ENCODE measurements at places on chromosomes 5 and 9.

DNA sequence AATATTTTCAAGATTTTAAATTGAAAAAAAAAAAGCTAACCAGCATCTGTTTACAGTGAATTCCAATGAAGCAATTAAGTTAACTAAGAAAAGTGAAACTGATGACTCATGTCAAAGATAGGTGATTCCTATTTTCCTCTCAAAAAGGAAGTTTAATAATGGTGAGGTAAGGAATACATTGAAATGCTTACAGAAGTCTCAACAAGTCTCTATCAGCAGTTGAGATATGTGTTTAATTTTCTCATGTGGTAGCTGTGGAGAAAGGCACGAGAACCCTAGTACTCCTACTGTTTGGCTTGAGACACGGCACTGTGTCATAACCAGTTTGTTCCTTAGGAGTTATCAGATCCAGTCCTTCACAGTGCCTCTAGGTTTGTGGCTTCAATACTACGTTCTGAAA, 114.5 kb downstream of the SLC25A46 start:
- DNase-seq, result no peak

DNA sequence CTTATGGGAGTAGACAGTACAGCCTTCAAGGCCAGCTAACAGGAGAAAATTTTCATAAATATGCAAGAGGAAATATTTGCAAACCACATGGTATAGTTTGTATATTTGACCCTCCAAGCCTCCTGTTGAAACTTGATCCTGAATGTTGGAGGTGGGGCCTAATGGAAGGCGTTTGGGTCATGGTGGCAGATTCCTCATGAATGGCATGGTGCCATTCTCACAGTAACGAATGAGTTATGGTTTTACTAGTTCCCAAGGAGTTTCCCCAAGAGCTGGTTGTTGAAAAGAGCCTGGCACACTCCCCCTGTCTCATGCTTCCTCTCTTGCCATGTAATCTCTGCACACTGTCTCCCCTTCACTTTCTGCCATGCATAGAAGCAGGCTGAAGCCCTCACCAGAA, 3.3 kb upstream of the PAIP1 start:
- no peak for DNase-seq

DNA sequence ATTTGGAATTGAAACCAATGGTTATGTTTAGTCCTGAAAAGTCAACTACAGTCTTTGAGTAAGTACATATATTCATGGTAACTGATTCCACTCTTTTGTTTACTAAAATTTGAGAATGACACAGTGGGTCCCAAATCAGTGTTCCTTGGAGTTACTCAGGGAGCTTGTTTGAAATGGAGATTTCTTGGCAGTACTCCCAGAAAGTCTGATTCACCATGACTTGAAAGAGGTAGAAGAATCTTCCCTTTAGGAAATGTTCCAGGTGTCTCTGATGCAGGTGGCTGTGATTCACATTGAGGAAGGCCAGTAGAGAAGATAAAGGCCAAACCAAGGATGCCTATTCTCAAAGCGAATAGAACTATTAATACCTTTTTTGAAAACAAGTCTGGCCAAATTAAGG, 1078.3 kb downstream of the CDH12 start:
- DNase-seq, result no peak

GRCh38 chr9:123438321-123438720, 82.3 kb downstream of the CRB2 start:
- no peak for DNase-seq

DNA sequence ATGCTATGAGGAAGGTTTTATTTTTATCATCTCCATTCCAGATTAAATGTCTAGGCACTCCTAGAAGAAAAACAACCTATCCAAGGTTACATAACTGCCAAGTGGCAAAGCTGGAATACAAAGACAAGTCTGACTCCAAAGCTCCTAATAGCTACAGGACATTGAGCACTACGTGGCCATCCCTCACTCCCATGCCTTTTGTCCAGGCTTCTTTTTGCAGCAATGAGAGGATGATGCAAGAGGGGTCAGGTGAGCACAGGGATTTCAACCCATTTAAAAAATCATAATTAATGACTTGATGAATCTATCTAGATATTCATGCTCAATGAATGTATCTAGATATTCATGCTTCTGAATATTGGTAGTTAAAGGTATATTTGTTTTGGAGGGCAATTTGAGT, 117.0 kb downstream of the KIAA0825 start:
- no peak for DNase-seq

GRCh38 chr5:554284-554988, 30.2 kb upstream of the SLC9A3 start:
- DNase-seq, result no peak

- DNase-seq, result no peak
Measured at GRCh38 chr9:134848504-134848903, 32.1 kb upstream of the FCN2 start.

Measured in activated CD4-positive, alpha-beta T cell treated with anti-CD3 and anti-CD28 coated beads, Interleukin-2, Interleukin-6, amounts not matched to agents 100 ng/mL and 50 ng/mL, durations not matched to agents 16 hours and 8 hours (primary cell).